ENCODE measurements at places on chromosomes 11 and 22.

DNA sequence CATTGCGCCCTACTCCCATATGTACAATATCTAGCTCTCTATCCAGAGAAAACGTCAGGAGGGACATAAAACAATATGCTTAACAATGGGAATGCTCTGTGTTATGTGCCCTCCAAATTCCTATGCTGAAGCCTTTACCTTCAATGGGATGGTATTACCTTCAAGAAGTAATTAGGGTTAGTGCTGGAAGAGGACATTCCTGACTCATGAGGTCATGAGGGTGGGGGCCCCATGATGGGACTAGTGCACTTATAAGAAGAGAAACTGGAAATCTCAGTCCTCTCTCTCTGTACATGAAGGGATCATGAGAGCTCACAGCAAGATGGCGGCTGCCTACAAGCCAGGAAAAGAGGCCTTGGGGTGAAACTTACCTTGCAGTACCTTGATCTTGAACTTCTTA lies 20.3 kb downstream of the MMP20 start:
- no peak for DNase-seq

GRCh38 chr22:17880468-17880867 lies 106.2 kb upstream of the BID start:
- DNase-seq, result no peak

DNA sequence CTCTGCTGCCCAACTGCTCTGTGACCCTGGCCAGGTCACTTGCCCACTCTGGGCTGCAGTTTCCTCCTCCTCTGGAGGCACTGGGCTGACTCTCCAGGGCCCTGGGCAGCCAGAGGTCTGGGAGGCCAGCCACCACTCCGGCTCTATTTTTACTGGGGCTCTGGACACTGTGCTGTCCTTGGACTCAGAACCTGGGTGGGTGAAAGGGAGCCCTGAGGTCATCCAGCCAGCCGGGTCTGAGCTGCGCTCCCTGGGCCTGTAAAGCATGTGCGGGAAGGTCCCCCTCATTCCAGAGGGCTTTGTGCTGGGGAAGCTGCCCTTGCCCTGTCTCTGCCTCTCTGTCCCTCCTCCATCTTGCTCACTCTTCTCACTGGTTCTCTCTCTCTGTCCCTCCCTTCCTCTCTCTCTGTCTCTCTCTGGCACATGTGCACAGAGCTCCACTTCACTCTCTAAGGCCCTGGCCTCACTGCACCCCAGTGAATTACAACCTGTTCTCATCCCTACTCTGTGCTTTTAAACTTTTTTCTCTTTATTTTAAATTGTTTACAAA lies 24.6 kb downstream of the MB start:
- DNase-seq, result no peak

DNA sequence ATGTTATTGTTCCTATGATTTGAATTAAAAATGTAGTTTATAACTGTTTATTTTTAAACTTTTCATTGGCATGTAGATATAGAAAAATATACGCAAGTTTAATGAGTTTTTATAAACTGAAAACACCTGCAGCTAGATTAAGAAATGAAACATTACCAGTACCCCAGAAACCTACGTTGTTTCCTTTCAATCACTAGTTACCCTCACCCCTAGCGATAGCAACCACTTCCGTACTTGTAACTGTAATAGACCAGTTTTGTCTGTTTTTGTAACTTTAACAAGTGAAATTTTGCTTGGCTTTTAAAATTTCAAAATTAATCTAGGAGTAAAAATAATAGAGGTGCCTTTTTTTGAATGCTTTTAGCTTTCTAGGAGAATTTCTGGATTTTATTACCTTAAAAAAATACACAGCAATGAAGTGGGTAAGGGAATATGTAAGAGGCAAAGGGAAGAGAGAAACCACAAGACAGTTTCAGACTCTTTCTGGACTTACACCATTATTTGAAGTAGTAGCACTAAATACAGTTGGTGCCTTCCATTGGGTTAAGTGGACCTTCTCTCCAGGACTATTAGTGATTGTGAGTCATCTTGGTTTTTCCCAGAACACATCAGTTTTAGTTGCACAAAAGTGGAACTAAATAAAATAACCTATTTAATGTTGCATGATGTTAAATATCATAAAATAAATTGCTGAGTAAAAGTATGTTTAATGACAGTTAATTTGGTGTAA lies 18.7 kb upstream of the NAT10 start:
- DNase-seq, result no peak
